Body of pancreas (tissue), 4 donors: ENCODE measurements at places on chromosomes 12 and 14.

- no peaks in the 10 kb centered on the region for H3K36me3 ChIP-seq
- H3K4me3 ChIP-seq: no peak overlapping the region
- H3K4me1 ChIP-seq: peaks cover 16% of the 10 kb centered on the region
- H3K27me3 ChIP-seq: no peaks in the 10 kb centered on the region
These were observed 17.4 kb upstream of the PTGR2 start for GRCh38 chr14:73834261-73834625.

GRCh38 chr12:65229441-65229840 is 49.0 kb upstream of the MSRB3 start:
- no peak for DNase-seq
- H3K4me3 ChIP-seq: no peak overlapping the region
- no peaks in the 10 kb centered on the region for H3K4me1 ChIP-seq
- no peak overlapping the region for H3K27ac ChIP-seq

- DNase-seq: no peak
- peaks cover 42% of the 10 kb centered on the region for H3K4me1 ChIP-seq
- peak overlapping the region; percentile 63 for H3K27ac ChIP-seq
- H3K36me3 ChIP-seq: no peaks in the 10 kb centered on the region
- H3K4me3 ChIP-seq: no peak overlapping the region
- H3K27me3 ChIP-seq: no peaks in the 10 kb centered on the region
These were observed 79.3 kb downstream of the ARF6 start for GRCh38 chr14:49972131-49972671.

- no peak for DNase-seq
- no peaks in the 10 kb centered on the region for H3K36me3 ChIP-seq
- H3K27me3 ChIP-seq: no peaks in the 10 kb centered on the region
- no peak overlapping the region for H3K27ac ChIP-seq
- H3K4me3 ChIP-seq: no peak overlapping the region
These were observed 151.0 kb downstream of the TPH2 start for GRCh38 chr12:72089678-72090077.

DNA sequence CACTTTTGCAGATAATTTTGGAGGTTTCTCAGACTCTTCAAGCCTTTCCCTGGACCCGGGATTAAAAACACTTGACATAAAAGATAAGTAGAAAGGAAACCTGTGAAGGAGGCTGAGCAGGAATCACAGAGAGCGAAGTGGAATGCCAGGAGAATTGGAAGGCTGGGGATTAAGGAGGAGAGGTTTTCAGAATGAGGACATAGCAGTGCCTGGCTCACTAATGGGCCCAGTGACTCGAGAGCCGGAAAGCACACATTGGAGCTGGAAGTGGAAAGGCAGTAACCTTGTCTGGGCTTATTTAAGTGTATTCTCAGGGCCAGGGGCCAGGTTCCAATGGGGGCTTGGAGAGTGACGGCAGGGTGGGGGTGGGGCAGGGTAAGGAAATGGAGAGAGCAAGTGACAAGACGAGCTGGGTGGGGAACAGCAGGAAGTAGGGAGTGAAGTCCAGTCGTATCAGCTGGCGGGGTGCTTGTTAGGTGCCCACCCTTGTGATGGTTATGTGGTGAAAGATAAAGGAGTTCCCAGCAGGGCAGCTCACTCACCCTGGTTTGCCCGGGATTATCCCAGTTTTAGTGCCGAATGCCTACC is 13.1 kb downstream of the EVL start:
- DNase-seq: no peak
- no peaks in the 10 kb centered on the region for H3K36me3 ChIP-seq
- no peak overlapping the region for H3K27ac ChIP-seq
- H3K27me3 ChIP-seq: no peaks in the 10 kb centered on the region

- no peaks in the 10 kb centered on the region for H3K36me3 ChIP-seq
- DNase-seq: no peak
- no peak overlapping the region for H3K4me3 ChIP-seq
- H3K27me3 ChIP-seq: no peaks in the 10 kb centered on the region
These were observed 76.8 kb downstream of the WSCD2 start for GRCh38 chr12:108205864-108206263.

DNA sequence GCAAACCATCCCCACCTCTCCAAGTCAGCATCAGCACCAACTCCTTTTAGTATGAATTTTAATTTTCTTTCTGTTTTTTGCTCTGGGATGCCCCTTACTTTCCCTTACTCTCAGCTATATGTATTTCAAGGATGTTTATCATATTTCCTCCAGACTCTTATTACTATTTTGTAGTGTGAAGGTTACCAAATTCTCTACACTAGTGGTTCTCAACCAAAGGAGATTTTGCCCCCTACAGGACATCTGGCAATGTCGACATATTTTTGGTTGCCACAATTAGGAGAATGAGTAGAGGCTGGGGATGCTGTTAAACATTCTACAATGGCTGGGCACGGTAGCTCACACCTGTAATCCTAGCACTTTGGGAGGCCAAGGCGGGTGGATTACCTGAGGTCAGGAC is 29.1 kb upstream of the SOS2 start:
- no peak overlapping the region for H3K27ac ChIP-seq
- no peak overlapping the region for H3K4me3 ChIP-seq
- H3K27me3 ChIP-seq: no peaks in the 10 kb centered on the region
- DNase-seq: no peak
- no peaks in the 10 kb centered on the region for H3K36me3 ChIP-seq

DNA sequence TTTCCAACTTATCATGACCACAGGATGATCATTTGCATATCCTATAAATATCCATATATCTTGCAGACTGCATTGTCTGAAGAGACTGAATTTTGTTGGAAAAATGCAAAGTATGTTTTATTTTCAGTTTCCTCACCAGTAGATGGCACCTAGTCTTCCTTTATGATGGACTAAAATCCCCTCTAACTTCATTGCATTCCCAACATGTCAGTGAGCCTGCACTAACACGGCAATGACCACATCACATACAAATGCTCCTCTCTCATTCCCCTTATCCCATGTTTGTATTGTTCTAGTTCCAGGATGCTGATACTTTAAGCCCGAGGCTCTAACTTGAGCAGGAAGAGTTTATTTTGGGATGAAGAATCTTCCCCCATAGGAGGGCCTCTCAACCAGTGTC is 24.7 kb upstream of the MYBPC1 start:
- no peaks in the 10 kb centered on the region for H3K27me3 ChIP-seq
- no peaks in the 10 kb centered on the region for H3K36me3 ChIP-seq
- no peak overlapping the region for H3K27ac ChIP-seq
- no peak for DNase-seq

- no peaks in the 10 kb centered on the region for H3K36me3 ChIP-seq
- H3K4me3 ChIP-seq: no peak overlapping the region
- H3K27me3 ChIP-seq: no peaks in the 10 kb centered on the region
- no peak for DNase-seq
- H3K27ac ChIP-seq: no peak overlapping the region
These were observed 720.9 kb upstream of the TBX3 start for GRCh38 chr12:115404761-115405470.

- H3K4me1 ChIP-seq: no peaks in the 10 kb centered on the region
- H3K27me3 ChIP-seq: no peaks in the 10 kb centered on the region
- H3K36me3 ChIP-seq: no peaks in the 10 kb centered on the region
- DNase-seq: no peak
- H3K4me3 ChIP-seq: no peak overlapping the region
These were observed 15.1 kb upstream of the NGDN start for GRCh38 chr14:23454445-23454856.

DNA sequence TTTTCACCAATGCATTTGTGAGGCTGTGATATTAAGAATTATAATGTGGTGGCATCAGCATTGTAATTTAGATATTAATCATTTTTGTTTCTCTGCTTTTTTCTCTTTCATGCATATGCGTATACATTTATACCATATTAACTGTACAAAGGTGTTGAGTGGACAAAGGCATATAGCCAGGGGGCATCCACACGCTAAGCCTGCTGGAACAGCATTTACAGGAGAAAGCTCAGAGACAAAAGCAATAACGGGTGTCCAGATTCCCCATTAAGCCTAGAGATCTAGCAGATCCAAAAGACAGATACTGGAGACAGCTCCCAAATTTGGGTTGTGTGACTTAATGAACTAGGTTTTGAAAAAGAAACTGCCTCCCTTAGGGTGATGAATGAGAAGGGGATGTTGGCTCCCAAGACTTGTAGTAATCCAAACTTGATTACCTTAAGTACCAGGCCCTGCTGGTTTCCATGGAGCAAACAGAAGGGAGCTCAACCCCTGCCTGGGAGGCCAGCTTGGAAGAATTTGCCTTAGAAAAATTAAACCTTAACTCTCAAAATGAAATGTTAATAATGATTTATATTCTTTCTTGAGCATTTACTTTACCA is 181.9 kb downstream of the SLC6A15 start:
- H3K36me3 ChIP-seq: no peaks in the 10 kb centered on the region
- no peaks in the 10 kb centered on the region for H3K4me1 ChIP-seq
- H3K4me3 ChIP-seq: no peak overlapping the region
- no peak overlapping the region for H3K27ac ChIP-seq

- H3K4me3 ChIP-seq: no peak overlapping the region
- no peaks in the 10 kb centered on the region for H3K27me3 ChIP-seq
These were observed 124.5 kb upstream of the USP15 start for GRCh38 chr12:62135553-62136200.

GRCh38 chr14:33165144-33165925 is 226.7 kb downstream of the NPAS3 start:
- H3K27ac ChIP-seq: no peak overlapping the region
- no peaks in the 10 kb centered on the region for H3K4me1 ChIP-seq
- no peak for DNase-seq

DNA sequence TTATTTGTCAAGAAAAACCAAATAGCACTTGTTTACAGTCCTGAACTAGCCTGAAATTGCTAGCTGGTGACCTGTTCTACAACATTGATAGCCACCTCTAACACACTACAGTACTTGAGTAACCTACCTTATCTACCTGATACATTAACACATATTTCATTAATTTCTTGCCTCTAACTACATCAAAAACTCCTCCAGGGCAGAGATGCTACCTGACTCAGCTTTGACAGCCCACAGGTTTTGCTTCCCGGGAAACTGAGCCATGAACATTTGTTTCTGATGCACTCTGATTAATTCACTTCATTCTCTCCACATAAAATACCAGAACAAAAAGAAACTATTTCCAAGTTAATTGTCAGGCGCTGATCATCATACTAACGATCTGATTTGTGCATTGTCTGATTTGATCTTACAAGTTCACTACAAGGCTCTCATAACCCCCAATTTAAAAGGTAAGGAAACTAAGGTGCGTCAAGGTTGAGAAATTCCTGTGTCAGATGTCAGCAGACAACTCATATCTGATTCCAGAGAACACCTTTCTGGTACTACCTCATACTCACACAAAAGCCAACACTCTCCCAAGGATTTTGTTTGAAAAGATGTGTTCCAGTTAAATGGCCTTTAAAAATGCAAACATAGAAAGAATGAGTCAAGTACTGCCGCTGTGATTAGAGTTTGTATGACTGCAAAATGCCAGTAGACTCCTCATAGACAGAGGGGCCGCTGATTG is 768.7 kb downstream of the BCL11B start:
- no peaks in the 10 kb centered on the region for H3K4me1 ChIP-seq
- H3K4me3 ChIP-seq: no peak overlapping the region
- no peak overlapping the region for H3K27ac ChIP-seq
